ENCODE measurements at places on chromosomes 12 and 14. TPM values are rescaled to one million over a fixed set of nuclear protein-coding genes. Genes with fewer than 3 reads are reported as not detected.

The E2F7 gene
- 7.2 TPM for total RNA-seq

The OVCH1 gene
- 0.37 TPM for total RNA-seq

The MIPOL1 gene
- 48.4 TPM for total RNA-seq

The ACVRL1 gene
- 47.9 TPM for total RNA-seq

The SYNE2 gene
- total RNA-seq, result 102 TPM

The TSPAN8 gene
- total RNA-seq, result 10.2 TPM

The RPGRIP1 gene
- total RNA-seq, result 0.48 TPM

The DBX2 gene
- 0.26 TPM for total RNA-seq

The WASHC4 gene
- 209 TPM for total RNA-seq

The INSM2 gene
- 0.11 TPM for total RNA-seq

The LRRIQ1 gene
- 0.79 TPM for total RNA-seq

The GPHN gene
- 18.1 TPM for total RNA-seq

The KIAA0586 gene
- 45.9 TPM for total RNA-seq

The ART4 gene
- total RNA-seq, result 4.8 TPM

The B4GALNT3 gene
- 1.4 TPM for total RNA-seq

The EML5 gene
- total RNA-seq, result 7.0 TPM

The DLK1 gene
- 87.3 TPM for total RNA-seq

The NGB gene
- total RNA-seq, result not detected

The DIP2B gene
- 48.6 TPM for total RNA-seq

The TPPP2 gene
- not detected for total RNA-seq

The ANKRD9 gene
- total RNA-seq, result 4.3 TPM

The HOXC4 gene
- total RNA-seq, result 1.6 TPM
